ENCODE measurements at places on chromosomes 3 and 15.
A peak's percentile ranks its signal among the peaks of the same experiment; 100 is the strongest.

GRCh38 chr3:53680028-53680427 lies 166.2 kb downstream of the CHDH start:
- DNase-seq: no peak

GRCh38 chr3:193932136-193932535 lies 203.8 kb upstream of the HES1 start:
- no peak for DNase-seq

GRCh38 chr3:189269365-189269764 lies 97.6 kb downstream of the TPRG1 start:
- DNase-seq: no peak

DNA sequence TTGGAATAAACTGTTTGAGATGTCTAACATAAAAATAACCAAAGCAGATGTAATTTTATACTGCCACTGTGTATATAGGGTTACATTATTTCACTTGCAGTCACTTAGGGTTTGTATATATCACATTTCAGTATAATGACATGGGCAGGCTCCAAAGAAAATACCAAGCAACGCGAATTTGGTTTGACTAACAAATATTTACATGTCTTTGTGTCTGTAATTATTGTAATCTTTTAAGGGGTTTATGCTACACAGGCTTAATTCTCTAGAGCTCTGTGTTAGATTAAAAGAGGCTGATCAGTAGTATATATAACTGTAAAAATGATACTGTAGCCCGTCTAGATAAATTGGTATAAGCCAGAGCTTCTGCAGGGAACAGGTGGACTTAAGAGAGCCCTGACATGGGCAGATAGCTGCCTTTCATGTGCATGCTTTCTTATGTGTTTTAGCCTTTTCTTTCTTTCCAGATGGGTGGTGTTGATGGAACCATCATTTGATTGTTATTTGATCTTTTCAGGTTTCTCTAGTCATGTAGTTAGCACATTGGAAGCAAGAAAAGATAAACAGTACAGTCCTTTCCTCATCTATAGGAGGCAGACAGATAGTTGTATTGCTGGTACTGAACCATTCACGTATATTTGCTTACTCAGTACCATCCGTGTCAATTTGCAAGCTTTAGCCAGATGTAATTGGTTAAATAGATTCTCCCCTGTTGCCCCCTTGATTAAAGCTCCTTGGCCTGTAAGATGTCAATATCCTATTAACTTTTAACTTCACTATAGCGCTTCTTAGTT lies 86.1 kb downstream of the GALK2 start:
- peak; percentile 44 for DNase-seq

DNA sequence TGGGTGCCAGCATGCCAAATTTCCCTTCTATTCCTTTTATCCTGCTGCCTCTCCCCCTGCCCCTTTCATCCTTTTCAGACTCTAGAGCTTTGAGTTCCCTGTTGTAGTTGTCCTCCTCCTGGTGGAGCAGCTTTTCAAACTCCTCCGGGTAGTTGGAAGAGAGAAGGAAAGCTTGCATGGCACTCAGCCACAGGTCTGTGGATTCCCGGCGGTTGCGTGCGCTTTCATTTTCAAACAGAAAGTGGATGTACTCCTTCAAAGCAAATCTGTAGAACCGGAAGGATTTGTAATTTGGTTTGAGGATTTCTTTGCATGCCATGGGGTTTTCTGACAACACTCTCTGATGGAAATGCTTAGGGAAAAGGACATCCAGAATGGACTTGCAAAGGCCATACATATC lies 68.1 kb upstream of the DCLK3 start:
- DNase-seq: no peak

GRCh38 chr3:46496746-46497555 lies 825 bp upstream of the RTP3 start:
- DNase-seq: no peak

DNA sequence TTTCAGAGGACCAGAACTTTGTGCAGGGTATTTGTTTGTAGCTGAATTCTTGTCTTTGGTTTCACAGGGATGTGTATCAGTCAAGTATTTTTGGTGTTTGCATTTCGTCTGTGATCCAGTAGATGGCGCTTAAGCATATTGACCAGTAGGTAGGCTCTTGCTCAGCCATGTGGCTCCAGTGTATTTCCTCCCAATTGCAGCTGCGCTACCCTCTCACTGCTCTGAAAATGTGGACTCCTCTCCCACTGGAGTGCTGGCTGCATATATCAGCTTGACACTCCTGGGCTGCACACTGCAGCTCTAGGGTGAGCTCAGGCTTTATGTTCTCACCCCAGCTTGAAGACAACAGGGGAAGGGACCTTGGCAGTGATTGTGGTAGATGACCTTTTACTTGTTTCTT lies 1264.3 kb upstream of the ALCAM start:
- no peak for DNase-seq

DNA sequence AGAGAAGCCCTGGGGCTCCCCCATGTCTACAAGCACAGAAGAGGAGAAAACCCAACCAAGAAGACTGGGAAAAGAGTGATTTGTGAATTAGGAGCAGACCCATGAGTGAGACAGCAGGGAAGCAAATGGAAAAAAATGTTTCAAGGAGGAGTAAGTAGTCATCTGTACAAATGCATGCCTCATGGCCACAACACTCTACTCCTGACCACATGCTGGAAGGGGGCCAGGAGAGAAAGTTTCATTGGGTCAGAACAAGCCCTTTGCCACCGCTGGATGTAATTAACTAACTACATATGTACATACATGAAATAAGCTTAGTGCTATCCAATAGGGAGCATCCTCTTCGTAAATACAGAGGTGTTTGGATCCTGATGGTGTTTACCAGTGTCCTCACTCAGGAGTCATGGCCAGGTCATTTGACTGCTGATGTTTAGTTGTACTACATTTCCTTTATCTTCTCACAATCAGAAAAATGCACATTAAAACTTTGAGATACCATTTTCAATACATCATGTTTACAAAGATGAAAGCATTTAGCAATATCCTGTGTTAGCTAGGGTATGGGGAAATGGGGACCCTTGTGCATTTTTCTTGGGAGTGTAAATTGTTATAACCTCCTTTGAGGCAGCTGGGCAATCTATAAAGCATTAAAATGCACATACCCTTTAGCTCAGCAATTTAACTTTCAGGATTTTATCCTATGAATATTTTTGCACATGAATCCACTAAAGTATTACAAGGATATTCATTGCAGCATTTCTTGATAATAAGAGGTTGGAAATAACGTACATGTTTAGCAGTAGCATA lies 27.1 kb downstream of the CLRN1 start:
- DNase-seq: no peak

- DNase-seq: peak; percentile 85
These were observed 60.0 kb downstream of the PIK3CB start for GRCh38 chr3:138774529-138775253.

- DNase-seq: no peak
These were observed 140.6 kb downstream of the HCN4 start for GRCh38 chr15:73228128-73228646.
